ENCODE measurements at places on chromosomes 1 and 21. TPM values are rescaled to one million over a fixed set of nuclear protein-coding genes. Genes with fewer than 3 reads are reported as not detected.
A peak's percentile ranks its signal among the peaks of the same experiment; 100 is the strongest.

Gene EXTL1
- total RNA-seq: 38.7 TPM

- DNase-seq: no peak
Measured at GRCh38 chr1:231172411-231172810, 10.6 kb downstream of the TRIM67 start.

Gene OR10J4
- not detected for total RNA-seq

Gene PCP4
- total RNA-seq: 15.8 TPM

GRCh38 chr21:26925636-26926035, 41.3 kb downstream of the ADAMTS5 start:
- no peak for DNase-seq

GRCh38 chr1:169586395-169587255, at the start of gene F5:
TSS of gene F5 (minus strand) at chr1:169586481. CDS start at chr1:169586386, 95 bp downstream.
- DNase-seq: peak; percentile 45

DNA sequence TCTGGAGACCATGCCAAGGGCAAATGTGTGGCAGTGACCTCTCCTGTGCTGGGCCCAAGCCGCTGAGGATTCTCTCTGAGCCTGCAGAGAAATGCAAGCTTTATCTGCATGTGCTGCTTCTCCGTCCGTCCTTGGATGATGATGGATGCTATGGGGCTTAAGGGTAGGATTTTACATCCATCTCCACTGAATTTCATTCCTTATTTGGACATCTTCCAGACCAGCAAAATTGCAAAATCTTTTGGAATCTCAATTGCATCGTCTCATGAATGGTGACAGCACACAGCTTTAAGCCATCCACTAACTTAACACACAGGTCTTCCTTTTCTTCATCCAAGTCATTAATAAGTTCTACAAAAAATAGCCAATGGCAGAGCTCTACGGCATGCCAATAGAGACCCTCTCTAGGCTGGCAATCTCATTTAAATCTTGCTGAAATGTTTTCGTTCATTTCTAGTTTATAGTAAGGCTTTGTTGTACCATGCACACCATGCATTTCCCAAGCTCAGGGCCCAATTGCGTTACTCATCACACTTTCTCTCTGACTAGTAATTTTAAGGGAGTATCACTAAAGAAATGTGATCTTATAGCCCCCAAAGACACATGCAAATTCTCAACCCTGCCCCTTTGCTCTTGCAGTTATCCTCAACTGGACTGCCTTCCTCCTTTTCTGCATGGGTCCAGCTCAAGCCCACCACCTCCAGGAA, 11.1 kb downstream of the BATF3 start:
- no peak for DNase-seq

DNA sequence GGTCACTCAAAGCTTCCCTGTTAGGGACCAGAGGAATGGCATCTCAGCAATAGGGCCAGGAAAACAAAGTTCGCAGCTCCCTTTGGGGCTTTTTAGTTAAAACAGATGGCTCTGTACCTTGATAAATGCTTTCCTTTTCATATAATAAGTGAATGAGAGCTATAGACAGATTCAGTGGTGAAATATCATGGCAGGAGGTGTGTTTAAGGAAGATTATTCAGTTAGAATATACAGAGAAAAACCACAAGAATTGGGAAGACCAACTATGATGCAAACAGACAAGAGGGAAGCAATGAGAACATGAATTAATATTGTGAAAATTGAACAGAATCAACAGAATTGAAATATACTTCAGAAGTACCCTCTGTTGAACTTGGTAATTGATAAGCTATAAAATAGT, 379.4 kb downstream of the PLPP3 start:
- no peak for DNase-seq

DNA sequence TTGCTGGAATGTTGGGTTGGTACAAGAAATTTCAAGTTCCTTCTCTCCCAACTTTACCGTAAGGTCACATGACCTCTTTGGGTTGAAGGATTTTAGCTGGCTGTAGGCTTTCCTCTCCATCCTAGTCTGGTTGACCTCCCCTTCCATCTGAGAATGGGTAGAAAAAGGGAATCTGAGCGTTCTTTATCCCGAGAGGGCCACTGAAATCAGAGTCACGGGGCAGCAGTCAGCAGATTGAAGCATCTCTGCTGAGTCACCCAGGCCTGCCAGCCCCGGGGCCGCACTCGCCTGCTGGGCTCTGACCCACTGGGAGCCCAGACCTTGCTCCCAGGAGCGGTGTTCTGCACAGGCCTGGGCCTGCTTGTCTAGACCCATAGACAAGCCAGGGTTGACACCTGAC, 31.0 kb downstream of the TMCC2 start:
- DNase-seq: peak; percentile 60

DNA sequence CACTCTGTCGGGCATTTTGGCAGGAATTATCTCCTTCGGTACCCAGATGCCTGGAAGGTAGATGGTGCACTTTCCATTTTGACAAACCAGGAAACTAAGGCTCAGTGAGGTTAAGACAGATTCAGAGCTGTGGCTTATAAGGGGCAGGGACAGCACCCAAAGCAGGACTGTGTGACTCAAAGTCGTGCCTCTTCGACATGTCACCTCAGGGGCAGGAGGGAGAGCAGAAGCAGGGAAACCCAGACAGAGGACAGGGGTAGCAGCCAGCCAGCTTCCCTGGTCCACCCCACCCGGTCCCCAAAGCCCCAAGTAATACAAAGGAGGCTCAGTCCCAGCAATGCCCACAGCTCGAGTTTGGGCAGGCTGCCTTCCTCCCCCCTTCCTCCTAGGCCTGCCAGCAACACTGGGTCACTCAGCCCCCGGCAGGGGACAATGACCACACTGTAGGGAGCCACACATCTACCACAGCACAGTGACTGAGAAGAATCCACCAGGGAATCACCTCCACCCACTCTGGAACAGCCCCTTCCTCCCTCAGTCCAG, 2.5 kb downstream of the RHOC start:
- DNase-seq: no peak

DNA sequence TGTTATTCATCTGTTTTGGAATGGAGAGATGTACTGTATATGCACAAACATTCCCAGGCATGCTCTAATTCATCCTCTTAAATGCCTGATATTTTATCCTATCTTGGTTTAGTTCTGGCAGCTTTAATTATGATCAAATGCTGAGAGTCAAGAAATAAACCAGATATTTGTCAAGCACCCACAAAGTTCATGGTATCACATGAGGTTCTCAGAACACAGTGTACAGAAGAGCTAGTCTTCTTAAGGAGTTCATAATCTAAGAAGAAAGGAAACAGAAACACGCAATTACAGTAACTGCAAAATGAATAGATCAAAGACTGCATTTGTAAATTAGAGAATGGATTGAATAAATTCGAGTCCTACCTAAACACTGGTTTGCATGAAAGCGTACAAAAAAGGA, 58.3 kb upstream of the KCNH1 start:
- no peak for DNase-seq

Gene CD53
- 0.08 TPM for total RNA-seq

- no peak for DNase-seq
Measured at GRCh38 chr21:16597753-16598152, 868.0 kb downstream of the USP25 start.

DNA sequence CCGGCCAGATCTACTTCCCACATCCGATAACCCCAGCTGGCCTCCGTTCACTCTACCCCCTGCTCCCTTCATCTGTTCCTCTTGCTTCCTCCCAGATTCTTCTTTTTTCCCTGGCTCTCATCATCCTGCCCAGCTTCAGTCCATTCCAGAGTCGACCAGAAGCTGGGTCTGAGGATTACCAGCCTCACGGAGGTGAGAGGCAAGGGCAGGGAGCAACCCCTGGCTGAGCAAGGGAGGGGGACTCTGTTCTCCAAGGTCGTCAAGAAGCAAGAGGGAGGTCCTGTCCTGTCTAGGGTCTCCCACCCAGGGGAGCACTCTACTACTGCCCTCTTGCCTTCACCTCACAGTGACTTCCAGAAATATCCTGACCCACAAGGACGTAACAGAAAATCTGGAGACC, 3.9 kb downstream of the JTB start:
- no peak for DNase-seq

GRCh38 chr21:33067457-33067856, 2.5 kb upstream of the OLIG1 start:
- DNase-seq: peak; percentile 47

DNA sequence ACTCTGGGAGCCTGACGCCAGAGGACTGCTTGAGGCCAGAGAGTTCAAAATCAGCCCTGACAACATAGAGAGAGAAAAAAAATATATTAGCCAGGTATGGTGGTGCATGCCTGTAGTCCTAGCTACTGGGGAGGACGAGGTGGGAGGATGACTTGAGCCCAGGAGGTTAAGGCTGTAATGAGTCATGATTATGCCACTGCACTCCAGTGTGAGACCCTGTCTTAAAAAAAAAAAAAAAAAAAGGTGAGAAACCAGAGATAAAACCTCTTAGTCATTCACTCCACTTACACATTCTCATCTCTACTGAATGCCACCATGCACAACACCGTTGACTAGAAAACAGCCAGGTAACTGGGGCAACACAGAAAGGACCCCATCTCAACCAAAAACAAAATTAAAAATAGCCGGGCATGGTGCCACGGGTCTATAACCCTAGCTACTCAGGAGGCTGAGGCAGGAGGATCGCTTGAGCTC, 178.1 kb downstream of the SLC45A1 start:
- DNase-seq: no peak

DNA sequence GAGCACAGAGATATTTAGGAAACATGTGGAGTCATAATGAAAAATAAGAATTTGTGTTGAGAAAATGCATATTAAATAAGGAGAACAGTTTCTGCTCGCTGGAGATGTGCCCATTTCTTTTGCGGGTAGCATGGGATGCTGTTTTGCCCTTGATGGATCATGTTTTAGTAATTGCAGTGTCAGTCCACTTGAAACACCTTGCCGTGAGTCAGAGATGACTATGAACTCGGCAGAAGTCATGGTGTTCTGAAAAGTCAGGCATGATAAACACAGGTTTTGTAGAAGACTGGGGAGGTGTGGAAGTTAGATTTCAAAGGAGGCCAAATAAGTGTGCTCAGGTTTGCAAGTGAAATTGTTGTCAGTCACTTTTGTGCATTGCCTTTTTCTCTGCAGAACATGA, 315.0 kb upstream of the LRRC7 start:
- DNase-seq: no peak

DNA sequence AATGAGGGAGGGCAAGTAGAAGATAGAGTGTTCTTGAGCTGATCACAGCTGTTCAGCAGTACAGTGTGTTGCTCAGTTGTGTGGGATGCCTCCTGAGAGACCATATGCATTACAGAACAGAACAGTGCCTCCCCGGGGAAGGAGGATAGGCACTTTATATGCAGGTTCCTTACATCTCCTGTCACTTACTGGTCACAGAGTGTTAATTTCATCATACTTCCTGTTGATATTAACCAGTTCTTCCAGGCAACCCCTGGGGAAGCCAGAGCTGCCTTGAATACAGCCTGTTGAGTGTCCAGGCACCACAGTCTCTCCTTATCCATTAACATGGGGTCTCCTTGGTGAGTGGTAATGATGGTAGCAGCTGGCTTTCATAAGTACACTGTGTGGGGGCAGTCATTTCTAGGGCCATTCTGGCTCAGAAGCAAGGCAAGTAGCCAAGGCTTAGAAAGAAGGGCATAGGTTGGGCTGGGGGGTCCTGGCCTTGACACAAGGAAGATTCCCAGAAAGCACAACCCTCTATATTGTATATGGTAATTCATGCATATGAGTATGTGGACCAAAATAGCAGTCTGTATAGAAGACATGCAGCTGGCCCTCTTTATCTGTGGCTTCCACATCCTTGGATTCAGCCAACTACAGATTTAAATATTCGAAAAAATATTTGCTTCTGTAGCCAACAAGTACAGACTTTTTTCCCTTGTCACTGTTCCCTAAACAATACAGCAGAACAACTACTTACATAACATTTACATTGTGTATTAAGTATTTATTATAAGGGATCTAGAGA, 142.4 kb downstream of the ZP4 start:
- no peak for DNase-seq

Gene CNKSR1
- 2.6 TPM for total RNA-seq

Gene DPYD
- 8.1 TPM for total RNA-seq

Gene PLA2G2A
- total RNA-seq: not detected

DNA sequence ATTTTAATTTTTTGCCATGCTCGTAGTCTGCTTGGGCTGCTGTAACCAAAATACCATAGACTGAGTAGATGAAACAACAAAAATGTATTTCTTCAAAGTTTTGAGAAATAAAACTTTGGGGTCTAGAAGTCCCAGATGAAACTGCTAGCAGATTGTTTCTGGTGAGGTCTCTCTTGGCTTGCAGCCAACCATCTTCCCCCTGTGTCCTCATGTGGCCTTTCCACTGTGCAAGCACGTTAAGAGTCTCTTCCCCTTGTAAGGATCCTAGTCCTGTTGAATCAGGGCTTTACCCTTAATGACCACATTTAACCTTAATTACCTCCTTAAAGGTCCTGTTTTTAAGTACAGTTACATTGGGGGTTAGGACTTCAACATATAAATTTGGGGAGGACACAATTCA, 86.6 kb downstream of the PTBP2 start:
- DNase-seq: peak; percentile 85

GRCh38 chr1:83857103-83857502, 141.8 kb downstream of the TTLL7 start:
- DNase-seq: no peak

Gene OPTC
- not detected for total RNA-seq

- DNase-seq: no peak
Measured at GRCh38 chr1:215052256-215053015, 30.1 kb upstream of the KCNK2 start.

Gene C1orf105
- total RNA-seq: 17.7 TPM

GRCh38 chr1:189500778-189501177, 976.9 kb downstream of the BRINP3 start:
- no peak for DNase-seq
